ENCODE measurements at places on chromosomes 5 and 9.

GRCh38 chr9:15310107-15310850 is 3.3 kb upstream of the TTC39B start:
- no peak for DNase-seq

DNA sequence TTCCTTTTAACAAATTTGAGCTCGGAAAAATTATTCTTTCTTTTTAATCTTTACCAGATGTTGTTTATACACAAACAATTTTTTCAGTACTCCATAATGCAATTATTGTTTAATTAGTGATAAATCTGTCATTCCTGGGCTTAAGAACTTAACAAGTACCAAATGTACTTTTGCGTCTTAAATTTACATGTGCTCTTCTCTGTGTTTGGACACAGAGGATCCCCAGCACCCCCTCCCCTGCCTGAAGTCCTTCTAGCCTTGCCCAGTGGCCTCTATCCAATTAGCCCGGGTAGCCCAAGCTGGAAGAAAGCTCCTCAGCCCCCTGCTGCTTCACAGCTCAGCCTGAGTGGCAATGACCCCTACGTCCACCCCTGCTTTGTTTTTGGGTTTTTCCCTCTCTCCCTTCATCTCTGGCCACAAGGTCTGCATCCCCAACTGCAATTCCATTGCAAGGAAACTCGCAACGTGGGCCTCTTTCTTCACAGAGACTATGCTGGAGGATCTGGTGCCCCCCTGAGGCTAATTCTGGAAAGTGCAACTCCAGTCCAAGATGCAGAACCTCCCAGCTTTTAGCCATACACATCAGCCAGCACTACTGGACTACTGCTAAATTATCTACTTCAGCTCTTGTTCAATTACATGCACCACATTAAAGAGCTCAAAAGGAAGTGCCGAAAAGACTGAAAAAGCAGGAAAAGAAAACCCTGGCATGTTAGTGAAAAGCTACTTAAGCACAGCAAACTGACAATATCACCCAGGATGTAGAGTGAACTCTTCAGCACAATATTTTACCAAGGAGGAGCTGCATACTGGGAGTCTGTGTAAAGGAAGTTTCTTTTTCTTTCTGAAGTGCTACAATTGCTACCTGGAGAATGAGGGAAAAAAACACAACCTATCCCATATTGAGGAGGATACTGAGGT is 186.2 kb downstream of the FANCC start:
- peak; percentile 12 for DNase-seq

DNA sequence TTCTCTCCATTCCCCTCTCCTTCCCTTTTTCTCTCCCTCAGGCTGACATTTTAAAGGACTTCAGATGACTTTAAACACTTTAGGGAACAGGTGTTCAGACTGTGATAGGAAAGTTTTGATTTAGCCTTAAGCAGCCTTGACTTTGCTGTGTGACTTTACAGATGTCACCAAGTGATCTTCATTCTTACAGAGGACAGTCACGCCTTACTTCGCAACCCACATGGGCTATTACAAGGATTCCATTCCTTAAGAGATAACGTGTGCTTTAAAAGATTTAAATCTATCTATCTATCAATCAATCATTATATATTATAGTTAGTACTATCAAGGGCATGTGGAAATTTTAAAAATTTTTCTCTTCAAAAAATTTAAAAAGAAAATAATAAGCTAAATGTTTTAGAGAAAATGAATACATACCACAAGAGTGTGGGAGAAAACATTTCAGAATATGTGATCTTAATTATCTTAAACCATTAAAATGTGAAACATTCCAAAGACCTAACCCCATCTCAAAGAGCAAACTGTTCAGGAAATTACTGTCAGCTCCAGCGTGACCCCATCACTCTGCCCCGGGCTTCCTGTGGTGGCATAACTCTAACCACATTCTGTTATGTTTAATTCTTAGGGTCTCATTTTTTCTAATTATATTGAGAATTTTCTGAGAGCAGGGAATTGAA is 530.5 kb downstream of the SEMA5A start:
- DNase-seq: no peak

DNA sequence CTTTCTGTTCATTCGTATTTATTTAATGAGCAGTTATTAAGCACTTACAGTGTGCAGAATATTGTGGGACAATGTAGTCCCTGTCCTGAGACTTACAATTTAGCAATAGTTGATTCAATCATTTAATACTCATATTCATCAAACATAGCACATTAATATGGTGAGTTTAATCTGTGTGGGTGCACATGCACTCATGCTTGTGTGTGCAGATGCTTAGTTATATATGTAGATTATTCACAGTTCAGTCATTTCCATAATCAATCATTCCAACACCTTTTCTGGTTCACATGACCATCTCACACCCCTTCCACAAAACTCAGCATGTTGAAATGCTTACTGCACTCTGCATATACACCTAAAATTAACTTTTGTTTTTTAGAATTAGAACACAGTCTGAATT is 321.6 kb upstream of the RFX3 start:
- DNase-seq: no peak

- DNase-seq: no peak
Measured at GRCh38 chr5:4221048-4221447, 625.4 kb downstream of the IRX1 start.

GRCh38 chr5:150217873-150218692 is 28.2 kb downstream of the SLC6A7 start:
- peak; percentile 86 for DNase-seq

DNA sequence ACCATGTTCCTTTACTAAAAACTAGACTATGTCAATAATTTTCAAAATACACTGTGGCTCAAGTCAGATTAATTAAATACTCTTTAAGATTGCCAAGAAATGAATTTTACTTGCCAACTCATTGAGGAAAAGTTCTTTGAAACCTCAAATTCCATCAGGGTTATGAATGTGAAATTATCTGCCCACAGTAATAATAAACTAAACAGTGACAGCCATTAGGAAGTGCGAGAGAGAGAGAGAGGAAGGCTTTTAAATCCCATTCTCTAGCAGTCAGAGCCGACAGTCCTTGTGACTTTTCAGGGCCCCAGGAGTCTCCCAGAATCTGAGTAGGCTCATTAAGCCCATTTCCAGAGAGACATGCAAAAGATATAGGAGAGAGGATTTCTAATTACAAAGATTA is 236.1 kb downstream of the MARCHF11 start:
- no peak for DNase-seq

GRCh38 chr9:80156262-80156661 is 584.5 kb downstream of the TLE4 start:
- no peak for DNase-seq

GRCh38 chr5:172782169-172783039 is 11.4 kb upstream of the DUSP1 start:
- peak; percentile 45 for DNase-seq

GRCh38 chr5:179342577-179342976 is 2.7 kb downstream of the ADAMTS2 start:
- no peak for DNase-seq

GRCh38 chr9:133979273-133979920 is 12.7 kb downstream of the VAV2 start:
- no peak for DNase-seq

DNA sequence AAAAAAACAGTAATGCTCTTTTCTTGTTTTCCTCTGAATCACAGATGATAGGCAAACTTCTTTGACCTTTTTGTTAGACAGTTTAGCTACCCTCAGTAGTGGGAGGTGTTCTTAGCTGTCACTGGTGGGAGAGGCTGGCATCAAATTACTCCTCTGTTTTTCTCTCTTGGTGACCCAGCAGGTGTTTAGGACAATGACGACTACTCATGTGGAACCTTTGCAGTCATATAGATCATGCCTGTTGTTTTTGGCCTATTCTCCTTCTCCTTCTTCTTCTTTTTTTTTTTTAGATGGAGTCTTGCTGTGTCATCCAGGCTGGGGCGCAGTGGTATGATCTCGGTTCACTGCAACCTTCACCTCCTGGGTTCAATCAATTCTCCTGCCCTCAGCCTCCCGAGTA is 15.4 kb upstream of the NPR2 start:
- DNase-seq: no peak

DNA sequence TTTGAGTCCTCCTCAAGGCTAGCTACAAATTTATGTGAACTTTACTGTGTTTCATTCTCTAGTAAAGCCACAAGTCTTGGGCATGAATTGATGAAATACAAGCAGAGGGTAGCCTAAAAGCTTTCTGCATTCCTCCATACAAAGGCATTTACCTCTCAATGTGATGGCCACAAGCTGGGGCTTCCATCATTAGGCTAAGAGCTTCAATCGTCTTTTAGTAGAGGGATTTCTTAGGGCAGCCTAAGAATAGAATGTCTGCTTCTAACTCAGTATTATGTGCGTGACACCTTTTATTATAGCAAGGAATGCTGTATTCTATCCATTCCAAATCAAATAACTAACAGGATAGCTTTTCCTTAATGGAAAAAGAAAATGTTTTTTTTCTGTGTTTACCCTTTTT is 3.7 kb downstream of the PLAC8L1 start:
- DNase-seq: no peak

GRCh38 chr5:72298711-72299110 is 21.3 kb downstream of the MRPS27 start:
- DNase-seq: no peak

DNA sequence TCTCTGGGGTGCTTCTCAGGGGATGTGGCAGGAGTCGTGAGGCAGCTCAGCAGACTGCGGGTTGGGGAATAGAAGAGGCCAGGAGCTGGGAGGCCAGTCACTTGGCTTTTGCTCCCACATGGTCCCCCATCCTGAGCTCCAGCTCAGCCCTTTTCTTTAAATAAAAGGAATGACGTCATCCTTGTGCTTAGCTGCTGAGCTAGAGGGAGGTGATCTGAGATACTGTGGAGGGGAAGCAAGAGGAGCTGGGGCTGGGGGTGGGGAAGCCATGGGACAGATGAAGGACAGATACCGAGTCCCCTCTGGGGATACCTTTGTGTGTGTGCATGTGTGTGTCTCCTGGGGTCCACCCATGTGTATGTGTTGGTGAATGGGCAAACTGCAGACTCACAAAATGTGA is 89.0 kb upstream of the ARAP3 start:
- no peak for DNase-seq

DNA sequence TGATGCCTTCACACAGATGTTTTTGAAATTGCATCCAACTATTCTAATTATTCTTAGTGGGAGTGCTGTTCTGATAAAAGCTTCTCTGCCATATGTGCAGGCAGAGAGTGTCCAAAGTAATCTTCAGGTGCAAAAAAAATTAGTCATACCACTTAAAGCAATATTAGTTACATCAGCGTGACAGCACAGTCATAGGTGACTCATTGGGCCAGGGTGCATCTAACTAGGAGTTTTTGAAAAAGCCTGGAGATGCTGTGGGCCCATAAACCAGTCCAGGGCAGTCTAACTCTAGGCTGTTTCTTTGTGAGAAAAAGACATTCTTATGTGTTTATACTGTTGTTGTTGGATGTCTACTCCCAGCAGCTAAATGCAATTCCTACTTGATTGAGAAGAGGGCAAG is 33.0 kb upstream of the C6 start:
- no peak for DNase-seq

- DNase-seq: no peak
Measured at GRCh38 chr5:2748861-2749513, 2.5 kb downstream of the IRX2 start.

- no peak for DNase-seq
Measured at GRCh38 chr9:114386886-114387679, 699 bp downstream of the AKNA start.

GRCh38 chr9:74960561-74960960 is 7.8 kb upstream of the C9orf40 start:
- no peak for DNase-seq

DNA sequence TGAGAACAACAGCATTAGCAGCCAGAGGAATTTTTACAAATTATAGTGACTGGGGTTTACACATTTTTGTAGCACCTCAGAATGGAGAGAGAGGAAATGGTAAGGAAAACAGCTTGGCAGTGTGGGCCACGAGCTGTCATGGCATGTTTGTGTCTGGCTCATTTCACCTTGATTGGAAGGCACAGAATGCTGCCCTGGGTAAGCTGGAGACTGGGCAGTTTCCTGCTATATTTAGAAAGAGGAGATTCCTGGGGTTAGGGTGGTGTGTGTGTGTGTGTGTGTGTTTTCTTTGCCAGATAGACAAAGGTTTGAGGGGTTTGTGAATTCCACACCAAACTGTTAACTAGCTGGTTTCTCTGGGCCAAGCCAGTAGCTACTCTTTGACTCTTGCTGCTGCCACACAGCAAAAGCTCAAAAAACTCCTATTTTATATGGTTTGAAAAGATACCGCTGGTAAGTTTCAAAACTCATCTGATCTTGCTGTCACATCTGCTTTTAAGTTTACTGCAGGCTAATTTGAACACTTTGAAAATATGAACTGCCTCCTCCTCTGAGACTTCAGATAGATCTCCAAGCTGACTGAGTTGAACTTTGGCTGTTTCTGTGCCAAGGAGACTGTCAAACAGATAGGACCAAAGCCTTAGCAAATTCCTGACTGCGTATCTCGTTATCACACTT is 9.1 kb downstream of the ARHGAP26 start:
- no peak for DNase-seq

GRCh38 chr5:18393565-18394442 is 759.5 kb downstream of the TAF11L14 start:
- DNase-seq: peak; percentile 6

DNA sequence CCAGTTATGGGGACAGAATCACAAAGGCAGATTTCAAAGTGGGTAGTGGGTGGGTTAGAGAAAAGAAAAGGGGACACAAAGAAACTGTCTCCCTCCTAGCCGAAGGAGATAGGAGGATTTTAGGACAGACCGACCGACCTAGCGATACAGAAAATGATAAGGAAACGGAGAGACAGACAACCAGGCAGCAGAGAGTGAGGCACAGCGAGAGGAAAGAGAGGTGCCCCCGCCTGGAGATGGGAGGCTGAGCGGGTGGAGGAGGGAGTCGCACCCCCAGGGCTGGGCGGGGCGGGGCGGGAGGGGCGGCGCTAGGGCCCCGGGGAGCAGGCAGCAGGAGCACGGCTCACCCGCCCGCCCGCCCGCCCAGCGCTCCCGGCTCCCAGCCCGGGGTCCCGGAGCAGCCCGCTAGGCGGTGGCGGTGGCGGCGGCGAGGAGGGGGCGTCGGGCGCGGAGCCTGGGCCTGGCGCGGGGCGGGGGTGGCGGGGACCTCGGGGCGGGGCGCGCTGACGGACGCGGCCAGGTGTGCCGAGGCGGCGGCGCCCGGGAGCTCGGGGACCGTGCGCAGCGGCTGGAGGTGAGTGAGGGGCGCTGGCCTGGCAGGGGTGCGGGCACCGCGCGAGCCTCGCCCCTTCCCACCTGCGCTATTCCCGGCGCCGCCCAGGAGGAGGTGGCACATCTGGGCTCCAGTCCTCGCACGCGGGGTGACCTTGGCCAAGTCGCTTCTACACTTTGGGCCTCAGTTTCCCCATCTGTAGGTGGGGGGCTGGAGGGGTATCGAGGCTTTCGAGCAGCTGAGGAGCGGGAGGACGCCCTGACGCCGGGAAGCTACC is 15.9 kb upstream of the SYNPO start:
- no peak for DNase-seq

GRCh38 chr5:67196537-67197059 is at the start of gene CD180:
Gene CD180, minus strand, starts transcription at chr5:67196799. Its CDS starts 158 bp downstream, at chr5:67196641.
- no peak for DNase-seq
